ENCODE measurements at places on chromosomes 2 and 18. TPM values are rescaled to one million over a fixed set of nuclear protein-coding genes. Genes with fewer than 3 reads are reported as not detected.

DNA sequence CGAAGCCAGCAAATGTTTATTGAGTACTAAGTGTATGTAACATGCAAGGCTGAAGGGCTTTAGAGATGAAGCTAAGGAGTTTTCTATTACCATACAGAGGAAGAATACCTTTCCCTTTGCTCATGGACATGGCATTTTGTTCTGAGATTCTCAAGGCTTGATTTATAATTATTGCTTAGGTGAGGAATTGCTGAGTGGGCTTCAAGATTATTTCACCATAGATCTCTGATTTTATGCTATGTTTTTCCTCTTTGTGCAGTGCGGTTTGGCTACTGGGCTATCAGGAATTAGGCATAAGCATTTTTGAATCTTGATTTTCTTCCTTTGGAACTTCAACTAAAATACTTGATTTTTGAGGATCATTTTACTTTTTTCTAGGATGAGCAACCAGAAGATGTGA is 42.5 kb downstream of the VRK2 start:
- DNase-seq: no peak

GRCh38 chr2:105843476-105844374 is 99.0 kb downstream of the NCK2 start:
- DNase-seq: no peak

DNA sequence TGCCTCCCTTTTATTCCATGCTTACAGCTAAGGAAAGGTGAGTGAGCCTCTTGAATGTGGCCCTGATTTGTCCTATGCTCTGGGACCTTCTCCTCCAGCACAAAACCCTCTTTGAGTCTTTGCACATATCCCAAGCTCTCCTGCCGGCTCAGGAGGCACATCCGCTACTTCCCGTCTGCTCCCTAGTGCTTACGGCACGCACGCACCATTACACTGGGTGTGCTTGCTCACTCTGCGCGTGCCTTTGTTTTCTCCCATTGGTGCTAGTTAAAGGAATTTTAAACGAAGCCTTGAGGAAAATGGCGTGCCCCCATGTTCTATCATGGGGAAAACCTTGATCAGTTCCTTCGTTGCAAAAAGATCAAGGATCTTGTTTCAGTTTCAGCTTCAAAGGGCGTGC is 7.9 kb upstream of the DGKD start:
- no peak for DNase-seq

- DNase-seq: no peak
Observed at GRCh38 chr2:233798335-233799086, 20.4 kb downstream of the MROH2A start.

GRCh38 chr18:67608191-67608590 is 91.7 kb upstream of the DSEL start:
- no peak for DNase-seq

GRCh38 chr2:38528008-38528442 is 74.7 kb downstream of the HNRNPLL start:
- DNase-seq: peak; percentile 52

- DNase-seq: no peak
Observed at GRCh38 chr2:209577376-209578357, 153.8 kb downstream of the MAP2 start.

GRCh38 chr2:125169022-125169763 is 1144.1 kb downstream of the CNTNAP5 start:
- DNase-seq: no peak

- DNase-seq: no peak
Observed at GRCh38 chr2:222883420-222883819, 22.6 kb downstream of the ACSL3 start.

DNA sequence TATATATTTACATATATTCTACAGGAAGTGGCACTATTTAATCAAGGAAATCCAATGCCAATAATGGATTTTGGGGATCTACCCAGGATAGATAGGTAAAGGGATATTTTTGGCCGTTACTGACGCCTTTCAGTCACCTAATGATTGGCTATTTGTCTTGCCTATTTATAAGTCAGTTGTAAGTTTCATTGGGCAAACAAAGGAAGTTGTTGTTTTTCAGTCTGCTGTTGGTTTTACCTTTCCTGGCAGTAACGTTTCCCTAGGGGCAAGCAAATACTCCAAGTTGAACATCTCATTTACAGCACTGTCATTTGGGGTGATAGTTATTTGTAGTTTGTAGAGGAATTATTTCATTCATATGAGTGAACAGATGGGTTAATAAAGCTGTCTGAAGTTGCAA is 17.0 kb upstream of the LANCL1 start:
- no peak for DNase-seq

DNA sequence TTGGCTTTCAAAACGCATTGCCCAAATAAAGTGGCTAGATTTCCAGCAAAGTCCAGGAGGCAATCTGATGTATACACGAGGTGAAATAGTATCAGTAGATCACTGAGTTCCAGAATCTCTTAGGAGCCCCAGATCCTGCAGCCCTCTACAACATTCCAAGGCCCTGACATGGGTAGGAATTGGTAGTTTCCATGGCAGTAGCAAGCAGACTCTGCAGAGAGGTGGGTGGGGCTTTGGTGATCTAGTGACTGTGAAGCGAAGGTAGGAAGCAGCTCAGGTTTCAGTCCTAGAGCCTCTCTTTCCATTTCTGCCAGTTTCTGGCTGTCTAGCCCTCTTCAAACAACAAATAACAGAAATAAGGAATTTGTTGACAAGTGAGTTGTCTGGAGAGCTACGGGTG is 13.8 kb upstream of the SGPP2 start:
- DNase-seq: no peak

GRCh38 chr2:239676716-239677452 is 276.1 kb upstream of the HDAC4 start:
- peak; percentile 13 for DNase-seq

DNA sequence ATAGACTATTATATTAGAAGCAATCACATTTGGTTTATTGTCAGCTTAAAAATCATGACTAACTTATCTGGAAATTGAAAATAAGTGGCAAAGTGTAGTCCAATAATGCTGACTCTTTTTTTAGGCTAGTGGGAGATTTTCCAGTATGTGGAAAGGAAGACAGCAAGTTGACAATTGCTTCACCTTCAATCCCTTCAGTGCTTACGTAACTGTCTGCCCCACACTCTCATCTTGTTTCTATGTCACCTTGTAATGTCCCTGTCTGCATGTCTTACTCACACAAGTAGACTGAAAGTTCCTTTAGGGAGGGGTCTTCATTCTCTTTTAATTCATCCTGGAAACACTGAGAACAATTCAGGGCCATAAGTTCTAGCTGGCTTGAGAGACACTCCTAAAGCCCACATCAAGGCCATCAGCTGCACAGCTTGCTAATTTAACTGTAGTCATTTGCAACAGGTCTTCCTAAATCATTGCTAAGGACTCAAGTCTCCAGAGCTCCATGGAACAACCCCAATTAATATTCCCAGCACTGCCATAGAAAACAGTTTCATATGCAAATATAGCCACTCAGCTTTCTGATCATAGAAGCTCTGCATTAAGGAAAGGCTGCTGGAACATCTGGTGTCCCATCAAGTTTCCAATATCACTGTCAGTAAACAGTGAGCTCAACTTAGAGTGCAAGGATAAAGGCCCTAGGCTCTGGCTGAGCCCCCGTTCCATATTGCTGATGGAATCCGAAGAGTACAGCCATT is 230.5 kb downstream of the ETAA1 start:
- no peak for DNase-seq

- no peak for DNase-seq
Observed at GRCh38 chr18:12281861-12282260, 26.2 kb upstream of the TUBB6 start.

- no peak for DNase-seq
Observed at GRCh38 chr18:67805261-67805660, 288.7 kb upstream of the DSEL start.

- no peak for DNase-seq
Observed at GRCh38 chr18:58980991-58981390, 116.3 kb downstream of the ZNF532 start.

DNA sequence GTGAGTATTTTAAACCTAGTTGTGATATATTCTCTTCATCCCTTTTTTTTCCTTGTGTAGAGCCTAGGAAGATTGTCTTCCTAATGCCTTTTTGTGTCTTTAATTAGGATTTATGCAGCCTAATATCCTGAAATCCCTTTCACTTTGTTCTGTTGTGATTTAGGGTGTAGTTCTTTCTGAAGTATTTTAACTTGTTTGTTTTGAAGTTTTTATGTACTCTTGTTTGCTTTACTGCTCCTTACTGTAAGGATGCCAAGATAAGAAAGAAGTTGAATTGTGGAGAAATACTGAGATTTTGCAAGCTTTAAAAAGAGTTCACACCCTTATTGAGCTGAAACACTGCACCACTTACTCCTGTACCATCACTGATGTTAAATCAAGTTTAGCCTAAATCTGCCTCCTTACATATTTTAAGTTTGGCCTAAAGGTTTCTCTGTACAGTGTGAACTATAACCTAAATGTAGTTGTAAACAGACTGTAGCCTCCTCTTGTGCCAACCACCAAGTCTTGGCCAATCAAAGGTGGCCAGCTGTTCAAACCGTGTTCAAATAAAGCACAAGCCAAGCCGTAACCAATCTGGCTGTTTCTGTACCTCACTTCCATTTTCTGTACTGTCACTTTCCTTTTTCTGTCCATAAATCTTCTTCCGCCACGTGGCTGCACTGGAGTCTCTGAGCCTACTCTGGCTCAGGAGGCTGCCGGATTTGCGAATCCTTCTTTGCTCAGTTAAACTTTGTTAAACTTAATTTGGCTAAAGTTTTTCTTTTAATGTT is 17.7 kb upstream of the ACOXL start:
- no peak for DNase-seq

DNA sequence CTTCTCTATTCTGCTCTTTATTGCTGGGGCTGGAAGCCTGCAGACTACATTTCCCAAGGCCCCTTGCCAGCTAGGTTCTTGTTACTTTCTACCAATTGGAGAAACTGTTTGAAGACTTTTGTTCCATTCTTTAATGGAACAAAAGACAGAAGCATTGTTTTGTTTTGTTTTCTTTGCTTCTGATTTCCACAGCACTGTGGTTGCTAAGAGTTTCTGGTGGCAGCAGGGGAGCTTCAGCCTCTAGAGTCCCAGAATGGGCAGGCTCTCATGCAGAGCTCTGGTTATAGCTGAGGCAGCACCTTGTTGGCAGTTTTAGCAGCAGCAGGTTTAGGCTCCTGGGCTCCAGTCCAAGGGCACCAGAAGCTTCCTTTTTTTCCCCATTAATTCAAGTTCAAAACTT is 234.3 kb downstream of the ETAA1 start:
- no peak for DNase-seq

DNA sequence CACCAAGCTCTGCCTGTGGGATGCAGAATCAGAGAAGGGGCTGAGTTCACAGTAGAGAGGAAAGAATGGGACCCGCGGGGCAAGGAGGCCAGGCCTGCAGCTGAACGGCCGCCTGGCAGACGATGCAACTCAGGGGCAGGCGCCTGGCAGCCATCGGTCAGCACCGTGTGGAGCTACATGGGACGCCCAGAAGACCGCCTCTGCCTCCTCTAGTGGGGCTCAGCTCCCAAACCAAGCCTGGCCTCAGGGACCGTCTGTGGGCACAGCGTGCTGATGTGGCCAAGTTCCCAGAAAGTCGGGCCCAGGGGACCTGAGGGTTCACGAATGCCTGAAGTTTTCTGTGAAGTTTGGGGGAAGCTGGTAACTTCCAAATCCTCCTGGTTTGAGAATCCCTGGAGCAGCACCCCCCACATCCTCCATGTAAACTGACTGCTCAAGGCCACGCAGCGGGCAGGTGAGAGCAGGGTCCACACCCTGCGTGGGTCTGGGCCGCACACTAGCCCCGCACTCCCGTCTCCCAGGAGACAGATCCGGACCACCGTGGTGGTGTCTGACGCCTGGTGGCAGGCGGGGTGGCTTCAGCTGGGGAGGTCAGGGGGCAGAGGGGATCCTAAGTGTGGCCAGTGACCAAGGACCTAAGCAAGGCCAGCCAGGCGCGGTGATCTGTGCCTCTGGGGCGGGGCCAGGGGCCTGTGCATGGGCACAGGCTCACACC is 14.6 kb downstream of the SNORC start:
- DNase-seq: peak; percentile 22

DNA sequence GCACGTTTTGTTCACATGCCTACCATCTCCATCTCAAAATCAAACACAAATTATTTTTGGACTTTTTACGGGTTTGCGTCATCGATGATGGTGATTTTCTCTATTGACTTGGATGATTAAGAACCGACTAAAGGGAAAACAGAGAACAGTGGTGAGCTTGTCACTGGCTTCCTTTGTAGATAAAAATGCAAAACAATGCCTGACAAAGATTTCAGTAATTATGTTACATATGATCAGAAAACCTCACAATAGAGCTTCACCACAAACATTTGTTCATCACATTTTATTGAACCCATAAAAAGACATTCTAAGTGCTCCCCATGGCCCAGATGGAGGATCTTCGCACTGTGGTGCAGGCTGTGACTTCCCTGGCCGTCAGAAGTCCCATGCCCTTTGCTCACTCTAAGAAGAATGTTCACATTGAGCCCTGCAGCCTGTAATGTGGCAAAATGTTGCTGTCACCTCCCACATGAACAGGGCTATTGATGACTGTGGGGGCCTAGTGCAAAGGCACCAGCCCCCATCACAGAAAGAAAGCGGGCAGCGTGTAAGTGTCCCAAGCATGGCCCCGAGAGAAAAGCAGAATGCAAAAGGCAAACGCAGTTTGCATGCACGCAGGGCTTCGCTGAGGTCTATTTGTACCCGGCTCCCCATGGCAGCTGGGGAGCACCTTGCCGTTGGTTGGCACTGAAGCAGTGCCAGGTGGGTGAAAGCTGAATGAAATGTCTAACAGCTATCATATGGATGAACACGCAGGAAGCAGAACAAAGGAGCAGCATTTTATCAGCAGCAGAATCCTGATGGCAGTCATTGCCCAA is 60.6 kb downstream of the BCL2 start:
- DNase-seq: no peak

- peak; percentile 9 for DNase-seq
Observed at GRCh38 chr2:109531896-109532727, 81.7 kb downstream of the SEPTIN10 start.

DNA sequence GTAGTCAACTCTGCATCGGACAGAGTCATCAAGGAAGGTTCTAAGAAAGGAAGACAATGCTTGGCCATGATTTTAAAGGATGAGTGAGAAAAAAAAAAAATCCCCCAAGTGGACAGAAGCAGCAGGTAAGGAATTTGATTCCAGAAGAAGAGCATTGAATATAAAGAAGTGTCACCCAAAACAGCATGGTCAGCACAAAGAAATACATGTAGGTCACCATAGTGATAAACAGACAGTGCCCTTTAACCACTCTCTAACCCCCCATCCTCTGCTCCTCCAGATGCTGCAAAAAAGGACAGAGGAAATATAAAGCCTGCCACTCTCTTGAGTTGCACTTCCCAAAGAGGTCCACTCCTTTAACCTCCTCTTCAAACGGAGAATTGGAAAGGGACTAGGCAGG is 23.4 kb downstream of the FEZ2 start:
- DNase-seq: no peak

- DNase-seq: no peak
Observed at GRCh38 chr2:40396124-40396523, 55.8 kb downstream of the SLC8A1 start.

GCC2 gene
- total RNA-seq: 22.7 TPM

KCNJ3 gene
- total RNA-seq: 2.0 TPM

KLF11 gene
- 24.4 TPM for total RNA-seq

MAL gene
- total RNA-seq: 5.5 TPM

SEPTIN10 gene
- total RNA-seq: 49.3 TPM

LIPG gene
- 0.19 TPM for total RNA-seq

DSEL gene
- total RNA-seq: 1.7 TPM

RIT2 gene
- total RNA-seq: not detected

GALR1 gene
- total RNA-seq: 0.05 TPM

All from Right ventricle myocardium superior (tissue), 1 donor.